Retina (tissue), 1 donor: ENCODE measurements at places on chromosomes 5 and 9.

DNA sequence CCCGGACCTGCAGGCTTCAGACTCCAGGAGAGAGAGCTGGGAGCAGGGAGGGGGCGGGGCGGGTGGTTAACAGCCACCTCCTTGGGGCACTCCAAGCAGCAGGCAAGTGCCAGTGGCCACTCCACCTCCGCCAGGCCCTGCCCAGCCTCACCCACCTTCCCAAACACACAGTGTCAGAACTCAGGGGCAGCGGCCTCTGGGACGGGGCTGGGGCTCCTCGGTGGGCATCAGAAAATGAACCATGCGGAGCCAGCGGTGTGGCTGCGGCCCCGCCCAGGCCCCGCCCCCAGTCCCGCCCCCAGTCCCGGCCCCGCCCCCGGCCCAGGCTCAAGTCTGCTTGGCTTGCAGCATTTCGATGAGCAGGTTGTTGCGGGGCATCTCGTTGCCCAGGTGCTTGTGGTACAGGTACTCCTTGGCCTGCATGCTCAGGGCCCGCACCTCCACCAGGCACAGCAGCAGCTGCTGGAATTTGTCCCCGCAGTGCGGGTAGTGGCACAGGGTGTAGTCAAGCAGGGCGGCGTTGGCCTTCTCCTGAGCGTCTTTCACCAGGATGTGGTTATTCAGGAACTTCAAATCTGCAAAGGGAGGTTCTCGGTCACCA, 24.7 kb downstream of the NR5A1 start:
- DNase-seq: peak; percentile 23

- no peak for DNase-seq
Measured at GRCh38 chr9:14824481-14824880, 85.7 kb downstream of the FREM1 start.

GRCh38 chr5:176611435-176611834, 1.5 kb upstream of the GPRIN1 start:
- peak; percentile 56 for DNase-seq

DNA sequence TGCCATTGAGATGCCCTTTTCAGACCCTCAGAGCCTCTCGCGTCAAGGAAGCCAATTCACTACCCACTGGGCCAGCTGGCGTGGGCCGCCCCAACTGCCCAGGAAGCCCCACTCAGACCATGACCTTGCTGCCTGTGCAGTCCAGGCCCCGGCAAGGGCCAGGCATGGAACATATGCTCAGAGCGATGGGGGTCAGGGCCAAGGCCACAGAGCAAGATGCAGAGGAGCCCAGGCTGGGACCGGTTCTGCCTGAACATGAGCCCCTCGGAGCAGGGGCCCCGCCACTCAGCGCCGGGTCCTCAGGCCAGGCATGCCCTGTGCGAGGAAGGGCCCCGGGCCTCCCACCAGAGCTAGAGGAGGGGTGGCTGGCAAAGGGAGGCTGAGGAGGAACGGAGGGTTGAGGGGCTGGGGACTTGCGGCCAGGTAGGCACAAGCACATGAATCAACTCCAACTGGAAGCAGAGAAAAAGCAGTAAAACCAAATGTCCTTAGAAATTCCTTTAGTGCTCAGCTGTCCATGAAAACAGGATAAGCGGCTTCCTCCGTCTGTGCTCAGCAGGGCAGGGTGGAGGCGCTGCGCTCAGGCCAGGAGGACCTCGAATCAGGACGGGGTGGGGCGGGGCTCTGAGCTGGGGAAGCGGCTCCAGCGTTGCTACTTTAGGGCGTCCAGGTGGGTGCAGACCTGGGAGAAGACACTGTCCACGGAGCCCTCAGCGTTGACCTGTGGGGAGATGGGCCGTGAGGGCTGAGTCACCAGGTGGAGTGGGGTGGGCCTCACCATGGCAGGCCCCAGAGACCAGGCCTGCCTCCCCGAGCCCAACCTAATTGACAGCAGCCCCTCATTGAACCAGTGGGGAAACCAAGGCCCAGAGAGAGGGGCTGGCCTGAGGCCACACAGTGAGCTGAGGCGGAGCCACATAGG, 9.9 kb downstream of the AK1 start:
- DNase-seq: no peak

GRCh38 chr5:23139338-23140171, 286.4 kb upstream of the CDH12 start:
- DNase-seq: peak; percentile 10

DNA sequence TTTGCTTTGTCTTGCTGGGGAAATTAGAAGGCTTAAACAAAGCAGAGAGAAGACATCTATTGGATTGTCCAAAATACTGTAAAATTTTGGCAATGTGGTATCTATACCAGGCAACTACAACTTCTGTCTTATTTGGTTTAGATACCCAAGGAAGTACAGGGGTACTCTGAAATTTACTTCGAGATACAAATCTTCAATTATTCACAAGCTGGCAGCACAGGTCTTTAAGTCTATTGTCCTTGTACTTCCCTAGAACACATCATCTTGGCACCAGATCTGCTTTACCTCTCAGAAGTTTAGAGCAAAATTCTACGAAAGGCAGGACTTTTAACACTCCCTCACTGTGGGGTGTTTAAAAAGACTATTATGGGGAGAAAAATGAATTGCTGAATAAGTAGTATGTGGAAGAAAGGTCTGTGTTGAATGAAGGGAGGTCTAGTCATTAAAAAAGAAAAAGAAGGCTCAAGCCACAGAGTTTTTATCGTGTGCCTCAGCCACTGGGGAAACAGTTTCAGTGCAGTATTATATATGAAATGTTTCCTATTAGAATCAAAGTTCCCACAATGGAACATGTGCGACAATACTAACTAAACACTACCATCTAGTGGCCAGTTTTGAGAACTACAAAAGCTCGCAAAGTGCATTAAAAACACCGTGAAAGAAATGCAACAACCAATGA, 93.7 kb downstream of the PDE4D start:
- DNase-seq: peak; percentile 63

GRCh38 chr9:4259489-4259888, 40.4 kb downstream of the GLIS3 start:
- DNase-seq: no peak

GRCh38 chr9:134139081-134139480, 3.2 kb downstream of the WDR5 start:
- no peak for DNase-seq

DNA sequence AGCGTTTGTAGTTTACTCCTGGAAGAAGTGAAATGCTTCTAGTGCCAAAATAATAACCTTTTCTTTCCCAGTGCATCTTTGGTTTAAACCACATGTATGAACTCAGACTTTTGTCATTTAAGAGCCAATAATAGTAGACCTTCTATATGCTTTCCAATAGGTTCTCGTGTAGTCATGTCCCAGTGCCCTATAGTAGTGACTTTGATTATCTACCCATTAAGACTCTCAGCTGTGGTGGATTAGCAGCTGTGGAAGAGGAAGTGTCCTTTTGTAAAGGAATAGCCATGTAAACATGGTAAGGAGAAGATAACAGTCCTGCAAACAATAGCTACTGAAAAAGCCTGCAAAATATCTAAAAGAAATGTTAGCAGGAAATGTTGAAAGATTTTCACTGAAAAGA, 765.3 kb downstream of the MTRR start:
- DNase-seq: no peak

DNA sequence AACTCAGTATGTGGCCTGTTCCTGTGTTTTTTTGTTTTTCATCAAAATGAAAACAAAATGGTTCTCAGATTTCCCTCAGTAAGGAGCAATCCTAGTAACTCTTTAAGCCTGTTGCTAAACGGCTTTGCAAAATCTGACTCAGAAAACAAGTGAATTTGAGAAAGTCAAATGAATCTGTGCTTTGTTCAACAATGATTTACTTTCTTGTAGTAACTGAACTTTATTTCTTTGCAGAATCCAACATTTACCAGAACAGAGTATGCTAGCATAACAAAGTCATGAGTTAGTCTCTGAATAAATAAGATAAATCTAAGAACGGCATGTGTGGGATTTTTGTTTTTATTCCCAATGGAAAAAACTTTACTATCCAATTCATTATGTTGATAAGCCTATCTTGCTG, 93.8 kb downstream of the OXCT1 start:
- no peak for DNase-seq

DNA sequence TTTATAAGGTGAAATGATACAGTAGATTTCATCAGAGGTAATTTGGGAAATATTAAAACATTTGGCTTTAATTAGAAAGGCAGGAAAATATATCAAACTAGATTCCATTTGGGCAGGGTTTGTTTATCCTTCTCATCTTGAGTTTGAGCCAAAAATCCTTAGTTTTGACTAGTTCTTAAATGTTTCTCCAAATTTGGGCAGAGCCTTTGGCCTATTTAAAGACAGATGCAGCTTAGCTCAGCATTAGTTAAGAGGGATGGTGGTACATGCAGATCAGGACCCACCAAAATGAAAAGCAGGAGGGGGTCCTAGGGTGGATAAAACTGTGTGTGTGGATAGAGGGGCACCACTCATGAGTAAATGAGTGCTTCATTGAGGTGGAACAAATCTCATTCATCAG, 20.3 kb upstream of the ARRDC3 start:
- DNase-seq: no peak

DNA sequence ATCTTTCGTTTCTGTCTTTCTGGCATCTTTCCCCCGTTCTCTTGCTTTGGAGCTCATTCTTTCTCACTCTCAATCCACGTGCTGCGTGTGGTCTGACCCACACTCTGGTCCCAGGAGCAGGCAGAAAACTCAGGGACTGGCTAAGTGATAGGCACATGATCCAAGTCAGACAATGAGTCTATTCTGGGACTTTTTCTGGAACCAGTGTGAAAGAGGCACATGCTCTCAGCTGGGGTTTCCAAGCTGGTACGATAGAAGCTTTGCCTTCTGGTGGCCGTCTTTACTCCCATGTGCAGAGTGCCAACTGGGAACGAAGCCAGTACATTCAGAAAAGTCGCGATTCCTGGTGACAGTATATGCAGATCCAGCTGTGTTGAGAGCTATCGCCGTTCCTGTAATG, 94.4 kb downstream of the PDZD2 start:
- no peak for DNase-seq

DNA sequence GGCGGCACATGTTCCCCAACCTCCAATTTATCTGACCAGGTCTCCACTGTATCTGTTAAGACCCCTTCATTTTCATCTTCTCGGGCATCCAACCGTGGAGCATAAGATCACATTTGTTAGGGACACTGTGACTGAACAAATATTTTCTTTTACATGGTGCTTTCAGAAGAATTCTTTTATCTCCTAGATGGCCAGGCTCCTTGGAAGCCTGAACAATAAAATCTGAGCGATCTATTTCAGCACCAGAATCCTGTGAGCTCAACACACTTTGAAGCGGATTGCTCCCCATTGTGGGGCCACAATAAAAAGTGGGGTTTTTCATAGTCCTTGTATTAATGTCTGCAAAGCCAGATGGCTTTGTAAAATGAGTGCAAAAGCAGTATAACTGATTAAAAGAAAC, 273.7 kb downstream of the CD180 start:
- DNase-seq: no peak

DNA sequence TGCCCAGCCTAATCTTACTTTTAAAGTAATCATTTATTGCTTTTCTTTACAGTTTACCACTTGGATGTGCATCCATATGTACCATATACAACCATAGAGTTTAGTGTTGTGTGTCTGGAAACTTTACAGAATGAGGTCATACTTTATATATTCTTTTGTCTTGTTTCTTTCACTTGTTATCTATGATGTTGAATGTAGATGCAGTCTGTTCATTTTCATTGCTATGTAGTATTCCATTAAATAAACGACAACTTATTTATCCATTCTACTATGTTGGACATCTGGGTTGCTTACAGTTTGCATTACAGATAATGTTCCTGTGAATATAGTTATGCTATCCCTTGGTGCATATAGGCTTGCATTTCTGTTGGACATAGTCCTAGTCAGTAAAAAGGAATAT, 21.3 kb upstream of the SMIM15 start:
- no peak for DNase-seq

- DNase-seq: peak; percentile 52
Measured at GRCh38 chr5:40679913-40680681, at the start of gene PTGER4. Gene PTGER4, plus strand, starts transcription at chr5:40679915. Its CDS starts 1,079 bp downstream, at chr5:40680994.

- no peak for DNase-seq
Measured at GRCh38 chr5:37580106-37580505, 201.0 kb downstream of the WDR70 start.
